Muscle of leg (tissue), 16 donors: ENCODE measurements at places on chromosomes 6 and 20. TPM values are rescaled to one million over a fixed set of nuclear protein-coding genes. Genes with fewer than 3 reads are reported as not detected.

- peak; percentile 9 for DNase-seq
Measured at GRCh38 chr6:62775427-62776022, 435.7 kb upstream of the FKBP1C start.

GRCh38 chr20:9689041-9689440 lies 149.8 kb downstream of the PAK5 start:
- no peak for DNase-seq

DNA sequence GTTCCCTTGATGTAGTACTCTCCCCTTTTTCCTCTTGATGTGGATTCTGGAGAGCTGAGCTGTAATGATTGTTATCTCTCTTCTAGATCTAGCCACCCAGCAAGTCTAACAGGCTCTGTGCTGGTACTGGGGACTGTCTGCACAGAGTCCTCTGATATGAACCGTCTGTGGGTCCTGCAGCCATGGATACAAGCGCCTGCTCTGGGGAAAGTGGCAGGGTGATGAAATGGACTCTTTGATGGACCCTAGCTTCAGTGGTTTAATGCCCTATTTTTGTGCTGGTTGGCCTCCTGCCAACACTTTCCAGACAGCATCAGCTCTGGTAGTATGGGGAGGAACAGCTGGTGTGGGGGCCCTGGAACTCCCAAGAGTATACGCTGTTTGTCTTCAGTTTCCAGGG lies 216.3 kb downstream of the ADGRG6 start:
- DNase-seq: peak; percentile 28

The SLC17A9 gene
- total RNA-seq: 1.7 TPM

The PGC gene
- total RNA-seq: not detected

The PROKR2 gene
- total RNA-seq: not detected

DNA sequence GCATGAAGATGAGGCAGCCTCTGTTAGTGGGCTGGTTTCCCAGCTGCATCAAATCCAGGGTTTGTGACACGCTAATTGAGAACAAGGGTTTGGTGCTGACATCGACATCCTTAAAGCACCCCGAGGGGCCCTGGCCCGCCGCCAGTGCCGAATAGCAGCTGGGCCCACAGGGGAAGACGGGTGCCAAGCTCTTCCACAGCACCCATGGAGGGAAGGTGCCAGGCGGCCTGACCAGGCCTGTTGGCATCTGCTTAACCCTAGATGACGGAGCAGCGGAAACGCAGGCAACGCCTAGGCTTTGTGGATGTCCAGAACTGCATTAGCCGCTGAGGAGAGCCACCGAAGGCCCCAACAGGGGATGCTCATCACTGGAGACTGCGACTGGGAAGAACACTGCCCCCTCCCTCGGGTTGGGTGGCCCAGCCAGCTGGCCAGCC lies 16.0 kb downstream of the UQCC2 start:
- DNase-seq: no peak
